Activated naive CD8-positive, alpha-beta T cell treated with anti-CD3 and anti-CD28 coated beads, Interleukin-2, amount 50 U/mL, for 24 hours (primary cell): ENCODE measurements at places on chromosomes 16 and 17.
A peak's percentile ranks its signal among the peaks of the same experiment; 100 is the strongest.

DNA sequence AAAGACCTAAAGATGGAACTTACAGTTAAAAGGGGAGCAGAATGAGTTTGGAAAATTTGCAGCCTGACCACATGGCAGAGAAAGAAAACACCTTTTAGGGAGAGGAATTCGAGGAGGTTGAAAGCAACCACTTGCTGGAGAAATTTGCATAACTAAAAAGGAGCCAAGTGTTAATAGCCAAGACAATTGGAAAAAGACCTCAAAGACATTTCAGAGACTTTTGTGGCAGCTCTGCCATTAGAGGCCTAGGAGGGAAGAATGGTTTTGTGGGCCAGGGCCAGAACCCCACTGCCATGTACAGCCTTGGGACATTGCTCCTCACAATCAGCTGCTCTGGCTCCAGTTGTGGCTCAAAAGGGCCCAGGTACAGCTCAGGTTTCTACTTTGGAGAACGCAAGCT lies 338.5 kb downstream of the UTP18 start:
- no peak for DNase-seq

DNA sequence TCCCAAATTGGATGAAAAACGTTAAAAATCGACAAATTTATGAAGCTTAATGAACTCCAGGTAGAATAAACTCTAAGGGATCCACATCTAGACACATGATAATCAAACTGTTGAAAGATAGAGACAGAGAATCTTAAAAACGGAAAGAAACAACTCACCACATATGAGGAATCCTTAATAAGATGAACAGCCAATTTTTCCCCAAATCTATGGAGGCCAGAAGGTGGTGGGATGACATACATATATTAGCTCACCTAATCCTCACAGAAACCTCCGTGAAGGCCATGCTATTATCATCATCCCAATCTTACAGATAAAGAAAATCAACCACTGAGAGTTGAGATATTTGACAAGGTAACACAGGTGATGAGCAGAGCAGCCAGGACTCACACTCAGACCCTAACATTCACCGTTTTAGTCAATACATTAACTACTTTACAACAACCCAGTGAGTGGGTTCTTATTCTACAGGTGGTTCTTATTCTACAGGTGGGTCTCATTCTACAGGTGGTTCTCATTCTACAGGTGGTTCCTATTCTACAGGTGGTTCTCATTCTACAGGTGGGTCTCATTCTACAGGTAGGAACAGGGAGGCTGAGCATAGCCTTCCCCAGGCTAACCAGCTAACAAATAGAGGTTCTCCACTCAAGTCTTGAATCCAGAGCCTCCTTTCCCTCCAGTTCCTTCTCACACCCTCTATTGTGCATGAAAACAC lies 4.8 kb downstream of the CACNG1 start:
- DNase-seq, result no peak

- DNase-seq, result no peak
These were observed 15.0 kb downstream of the GNA13 start for GRCh38 chr17:65041518-65041917.

DNA sequence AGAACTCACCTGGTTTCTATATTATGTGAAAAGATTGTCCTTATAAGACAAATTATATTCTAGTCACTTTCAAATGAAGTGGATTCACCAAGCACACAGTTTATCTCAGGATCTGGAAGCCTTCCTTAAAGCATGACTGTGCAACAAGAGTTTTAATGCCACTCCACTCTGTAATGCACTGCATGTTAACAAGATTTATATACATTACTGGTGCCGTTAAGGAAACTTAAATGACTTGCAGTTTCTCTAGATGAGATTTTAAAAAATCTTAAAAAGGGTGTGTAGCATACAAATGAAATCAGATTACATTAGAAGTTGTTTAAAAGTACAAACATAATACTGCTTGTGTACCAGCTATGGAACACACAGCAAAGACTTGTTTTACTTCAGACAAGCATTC lies 150.8 kb downstream of the SNX11 start:
- DNase-seq, result no peak

- DNase-seq, result no peak
These were observed 66.7 kb downstream of the PPM1E start for GRCh38 chr17:58822148-58823050.

DNA sequence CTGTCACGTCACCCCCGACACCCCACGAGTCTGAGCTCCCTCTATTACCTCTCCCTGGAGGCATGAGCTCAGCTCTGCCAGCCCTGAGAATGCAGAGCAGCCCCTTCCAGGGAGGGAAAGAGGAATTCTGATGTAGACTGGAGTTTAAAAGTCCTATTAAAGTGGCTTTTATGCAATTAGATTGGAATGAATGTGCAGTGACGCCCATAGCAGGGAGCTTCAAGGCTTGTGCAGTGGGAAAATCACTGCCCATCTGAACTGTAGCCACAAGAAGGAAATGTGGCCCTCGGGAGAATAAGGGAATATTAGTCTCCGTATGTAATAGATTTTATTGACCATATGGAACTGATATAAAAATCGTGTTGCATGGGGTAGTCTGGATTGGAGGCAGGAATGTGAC lies 66.9 kb downstream of the ZNF423 start:
- DNase-seq, result no peak

DNA sequence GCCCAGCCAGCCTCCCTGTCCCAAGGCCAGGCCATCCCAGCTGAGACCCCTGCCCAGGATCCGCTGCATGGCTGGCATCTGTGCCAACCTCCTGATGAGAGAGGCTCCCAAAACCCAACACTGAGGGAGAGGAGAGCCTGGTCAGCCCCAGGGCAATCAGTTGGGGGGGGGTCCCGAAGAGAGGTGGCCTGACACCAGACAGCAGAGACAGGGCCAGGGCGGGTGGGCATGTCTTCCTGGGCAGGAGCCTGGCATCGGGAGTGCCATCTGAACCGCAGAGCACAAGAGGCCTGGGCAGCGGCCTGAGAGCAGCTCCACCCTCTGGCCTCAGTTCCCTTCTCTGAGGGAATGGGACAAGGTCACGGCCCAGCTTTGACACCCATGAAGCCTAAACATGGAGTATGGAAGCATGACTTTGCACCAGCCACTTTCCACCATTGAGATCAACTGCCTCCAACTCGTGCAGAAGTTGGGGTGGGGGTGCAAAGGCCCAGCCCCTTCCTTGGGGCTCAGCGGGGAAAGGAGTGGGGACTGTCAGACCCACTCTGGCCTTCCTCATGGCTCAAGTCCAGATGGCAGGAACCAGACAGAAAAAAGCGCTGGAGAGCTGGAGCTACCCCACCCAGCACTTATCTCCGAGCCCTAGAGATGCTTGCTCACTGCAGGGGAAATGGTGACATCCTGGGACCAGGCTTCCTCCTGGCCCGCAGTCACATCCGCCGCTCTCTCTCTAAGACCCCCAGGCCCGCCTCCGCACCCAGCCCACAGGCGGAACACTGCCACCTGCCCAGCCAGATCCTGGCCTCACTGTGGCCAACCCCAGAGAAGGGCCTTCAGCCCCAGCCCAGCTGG lies 9.7 kb downstream of the RHBDF2 start:
- DNase-seq, result no peak

- peak; percentile 71 for DNase-seq
These were observed 618 bp downstream of the TRIM47 start for GRCh38 chr17:75877752-75878173.

DNA sequence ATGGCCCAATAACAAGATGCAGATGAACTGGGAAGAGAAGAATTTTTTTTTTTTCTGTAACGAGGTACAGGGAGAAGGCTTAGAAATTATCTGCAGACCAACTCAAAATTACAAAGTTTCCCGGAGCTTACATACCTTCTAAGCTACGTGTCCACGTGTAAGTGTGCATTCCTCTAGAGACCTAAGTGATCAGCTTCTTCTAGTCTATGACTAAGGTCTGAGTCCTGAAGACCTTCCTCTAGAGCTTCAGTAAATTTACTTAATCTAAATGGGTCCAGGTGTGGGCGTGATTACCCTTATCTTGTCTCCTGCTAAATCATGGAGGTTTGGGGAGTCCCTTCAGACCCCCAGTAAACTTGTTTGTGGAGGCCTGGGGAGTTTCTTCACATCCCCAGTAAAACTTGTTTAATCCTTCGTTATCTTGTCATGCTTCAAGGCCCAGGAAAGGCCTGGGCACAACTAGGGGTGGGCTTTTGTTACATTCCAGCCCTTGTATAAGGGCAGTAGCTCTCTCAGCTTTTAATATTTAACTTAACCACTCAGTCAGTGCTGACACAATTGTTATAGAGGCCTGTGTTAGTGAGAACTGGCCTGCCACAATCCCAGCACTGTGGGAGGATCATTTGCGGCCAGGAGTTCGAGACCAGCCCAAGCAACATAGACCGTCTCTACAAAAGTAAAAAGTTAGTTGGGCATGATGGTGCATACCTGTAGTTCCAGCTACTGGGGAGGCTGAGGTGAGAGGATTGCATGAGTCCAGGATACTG lies 342.3 kb downstream of the SNX29 start:
- DNase-seq, result no peak

DNA sequence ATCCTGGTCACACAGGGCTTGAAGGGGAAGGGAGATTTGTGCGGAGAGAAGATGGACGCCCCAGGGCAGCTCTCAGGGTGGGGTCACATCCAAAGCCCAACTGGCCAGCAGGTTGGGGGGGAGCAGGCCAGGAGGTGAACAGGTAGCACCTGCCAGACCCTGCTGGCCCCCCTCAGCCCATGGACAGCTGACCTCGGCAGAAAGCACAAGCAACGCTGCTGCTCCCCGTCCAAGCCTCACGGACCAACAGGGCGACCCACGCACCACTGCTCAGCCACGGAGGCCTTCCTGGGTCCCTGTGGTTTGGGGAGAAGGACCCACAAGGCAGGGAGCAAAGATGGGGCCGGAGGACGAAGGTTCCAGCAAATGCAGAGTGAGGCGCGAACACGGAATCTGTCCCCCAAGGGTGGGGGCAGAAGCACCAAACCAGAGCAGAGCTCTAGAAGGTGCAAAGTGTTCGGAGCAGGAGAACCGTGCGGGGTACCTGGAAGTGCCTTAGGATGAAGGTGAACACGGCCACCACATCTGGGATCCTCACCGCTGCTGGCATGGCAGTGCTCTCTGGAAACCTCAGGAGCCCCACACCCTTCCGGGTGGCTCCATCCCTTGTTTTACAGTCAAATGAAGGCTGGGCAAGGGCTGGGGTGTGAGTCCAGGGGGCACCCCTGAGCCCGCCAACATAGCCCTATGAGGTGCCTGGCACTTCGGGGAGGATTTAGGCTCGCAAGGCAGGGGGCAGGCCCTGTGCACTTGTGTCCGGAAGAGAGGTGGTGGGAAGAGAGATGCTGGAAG lies 17.9 kb downstream of the CEP295NL start:
- DNase-seq, result no peak

GRCh38 chr17:58156839-58157803 lies 8.9 kb downstream of the OR4D1 start:
- DNase-seq, result peak; percentile 66

DNA sequence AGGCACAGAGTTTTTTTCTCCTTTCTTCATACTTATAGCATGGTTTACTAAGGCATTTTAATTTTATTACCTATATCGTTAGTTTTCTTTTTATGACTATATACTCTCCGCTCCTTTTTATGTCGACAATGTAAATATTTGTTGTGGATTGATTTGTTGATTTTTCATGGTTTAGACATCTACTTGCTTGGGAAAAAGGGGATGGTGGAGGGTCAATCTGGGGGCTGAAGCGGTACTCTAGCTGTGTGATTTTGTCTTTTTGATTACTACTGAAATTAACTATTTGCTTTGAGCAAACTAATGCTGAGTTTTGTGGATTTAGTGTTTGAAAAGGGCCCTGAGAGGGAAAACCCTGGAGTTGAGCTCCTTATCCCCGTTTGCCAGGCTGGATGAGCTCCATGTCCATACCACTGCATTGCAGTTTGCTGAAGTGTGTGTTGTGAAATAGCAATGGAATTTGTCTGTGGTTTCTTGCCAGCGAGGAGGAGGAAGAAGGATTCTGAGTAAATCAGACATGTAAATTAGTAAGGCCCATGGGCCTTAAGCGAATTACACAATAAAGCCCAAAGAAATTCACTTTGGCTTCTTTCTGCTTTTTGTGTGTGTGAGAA lies 72.0 kb downstream of the FTO start:
- no peak for DNase-seq

DNA sequence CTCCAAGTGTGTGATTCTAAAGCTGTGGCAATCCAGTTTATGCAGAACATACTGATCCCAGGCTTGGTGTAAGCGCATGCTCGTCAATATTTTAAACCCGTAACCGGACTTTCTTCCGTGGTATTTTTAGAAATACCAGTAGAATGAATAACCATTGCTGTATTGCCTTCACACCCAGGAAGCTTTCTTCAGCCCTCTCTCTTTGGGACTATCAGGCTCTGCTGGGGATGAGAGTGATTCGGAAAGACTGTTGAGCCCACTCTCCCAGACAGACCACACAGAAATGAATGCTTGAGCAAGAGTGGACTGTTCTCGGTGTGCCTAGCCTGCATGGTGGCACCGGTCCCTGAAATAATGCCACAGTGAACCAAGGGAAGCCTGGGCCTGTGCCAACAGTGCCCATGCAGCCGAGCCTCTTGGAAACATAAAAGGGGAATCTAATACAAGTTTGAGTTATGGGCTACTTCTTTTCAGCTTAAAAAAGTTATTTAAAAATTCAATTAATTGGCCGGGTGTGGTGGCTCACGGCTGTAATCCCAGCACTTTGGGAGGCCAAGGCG lies 89.9 kb upstream of the ELAC2 start:
- no peak for DNase-seq

- no peak for DNase-seq
These were observed 117.6 kb upstream of the HAS3 start for GRCh38 chr16:68987734-68988457.

DNA sequence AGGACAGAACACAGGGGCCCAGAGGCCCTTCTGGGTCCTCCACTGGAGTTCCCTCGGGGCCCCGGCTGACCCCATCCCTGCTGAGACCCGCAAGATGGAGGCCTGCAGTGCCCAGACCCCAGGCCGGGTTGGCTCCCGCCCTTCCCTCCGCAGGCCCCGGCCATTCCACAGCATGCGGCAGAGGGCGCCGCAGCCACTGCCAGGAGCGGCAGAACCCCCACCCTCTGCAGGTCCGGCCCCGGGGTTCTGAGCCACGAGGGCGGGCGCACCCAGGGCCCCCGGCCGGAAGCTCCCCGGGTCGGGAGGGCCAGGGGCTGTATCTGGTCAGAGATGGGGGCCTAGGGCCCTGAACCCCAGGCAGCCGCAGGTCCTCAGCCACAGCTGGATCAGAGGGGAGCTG lies 2.4 kb upstream of the PERCC1 start:
- peak; percentile 72 for DNase-seq

DNA sequence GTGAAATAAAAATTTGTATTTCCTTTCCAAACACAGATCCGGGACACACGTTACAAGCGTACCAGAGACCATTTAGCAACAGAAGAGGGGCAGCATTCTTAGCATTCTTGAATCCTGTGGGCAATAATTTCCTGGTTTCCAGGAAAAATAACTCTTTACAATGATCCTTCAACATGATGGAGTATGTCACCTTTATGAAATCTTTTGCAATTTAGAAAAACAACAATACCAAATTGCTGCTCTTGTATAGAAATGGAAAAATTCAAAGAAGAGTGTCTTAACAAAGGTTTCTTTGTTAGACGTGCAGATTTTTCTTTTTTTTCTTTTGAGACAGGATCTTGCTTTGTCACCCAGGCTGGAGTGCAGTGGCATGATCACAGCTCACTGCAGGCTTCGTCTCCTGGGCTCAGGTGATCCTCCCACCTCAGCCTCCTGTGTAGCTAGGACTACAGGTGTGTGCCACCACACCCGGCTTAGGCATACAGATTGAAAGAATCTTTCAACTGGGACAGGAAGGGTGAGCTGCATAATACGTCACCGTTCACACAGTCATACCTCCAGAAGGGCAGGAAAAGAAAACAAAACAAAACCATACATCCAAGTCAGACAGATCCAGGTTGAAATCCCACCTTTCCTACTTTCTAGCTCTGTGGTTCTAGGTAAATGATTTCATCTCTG lies 10.8 kb upstream of the GCSH start:
- no peak for DNase-seq

GRCh38 chr17:8287651-8288335 lies 677 bp upstream of the RANGRF start:
- DNase-seq, result no peak
